Lung (tissue), 17 donors: ENCODE measurements at places on chromosomes 13 and 19. TPM values are rescaled to one million over a fixed set of nuclear protein-coding genes. Genes with fewer than 3 reads are reported as not detected.

Gene ZSWIM4
- polyA plus RNA-seq: 3.7 TPM

Gene POLD1
- polyA plus RNA-seq: 55.1 TPM

Gene PSG7
- not detected for polyA plus RNA-seq

Gene ZNF541
- polyA plus RNA-seq: 0.24 TPM

Gene SIGLEC11
- polyA plus RNA-seq: 1.3 TPM

Gene SPACA4
- polyA plus RNA-seq: 0.03 TPM

Gene PLIN3
- 18.0 TPM for polyA plus RNA-seq

Gene LHFPL6
- 31.8 TPM for polyA plus RNA-seq

Gene EFNB2
- 19.8 TPM for polyA plus RNA-seq

Gene ZNF667
- polyA plus RNA-seq: 1.2 TPM

Gene PRTN3
- polyA plus RNA-seq: 18.5 TPM

Gene COL4A1
- 114 TPM for polyA plus RNA-seq

Gene SIGLEC8
- polyA plus RNA-seq: 0.28 TPM

Gene TBXA2R
- 2.5 TPM for polyA plus RNA-seq

Gene ZNF440
- polyA plus RNA-seq: 9.3 TPM

Gene ZNF737
- polyA plus RNA-seq: 3.3 TPM

Gene LSM14A
- 52.9 TPM for polyA plus RNA-seq

Gene LRP3
- polyA plus RNA-seq: 12.9 TPM

Gene POP4
- polyA plus RNA-seq: 82.5 TPM

Gene OXGR1
- polyA plus RNA-seq: 0.45 TPM

Gene LGI4
- polyA plus RNA-seq: 1.6 TPM

Gene ZNF724
- polyA plus RNA-seq: 0.37 TPM
